ENCODE measurements at places on chromosomes 6 and 20. TPM values are rescaled to one million over a fixed set of nuclear protein-coding genes. Genes with fewer than 3 reads are reported as not detected.

Gene BMP2
- polyA plus RNA-seq: 1.5 TPM

Gene PACRG
- 5.3 TPM for polyA plus RNA-seq

Gene PTCRA
- 0.09 TPM for polyA plus RNA-seq

Gene FUT9
- not detected for polyA plus RNA-seq

Gene KIAA1586
- polyA plus RNA-seq: 3.1 TPM

Gene KIFC1
- 0.28 TPM for polyA plus RNA-seq

Gene YTHDF1
- 15.3 TPM for polyA plus RNA-seq

Gene GPSM3
- polyA plus RNA-seq: 6.2 TPM

Gene WFDC5
- not detected for polyA plus RNA-seq

Gene ANKRD66
- not detected for polyA plus RNA-seq

Gene BFSP1
- polyA plus RNA-seq: 0.19 TPM

Gene ERVFRD-1
- polyA plus RNA-seq: 0.07 TPM

All from heart right ventricle (tissue), 16 donors.